ENCODE measurements at places on chromosomes 3 and 15. TPM values are rescaled to one million over a fixed set of nuclear protein-coding genes. Genes with fewer than 3 reads are reported as not detected.

The ROPN1B gene
- polyA plus RNA-seq: not detected

- DNase-seq: no peak
These were observed 128.4 kb upstream of the ZBED2 start for GRCh38 chr3:111723293-111724215.

The UBAP1L gene
- 3.0 TPM for polyA plus RNA-seq

The SLC7A14 gene
- not detected for polyA plus RNA-seq

DNA sequence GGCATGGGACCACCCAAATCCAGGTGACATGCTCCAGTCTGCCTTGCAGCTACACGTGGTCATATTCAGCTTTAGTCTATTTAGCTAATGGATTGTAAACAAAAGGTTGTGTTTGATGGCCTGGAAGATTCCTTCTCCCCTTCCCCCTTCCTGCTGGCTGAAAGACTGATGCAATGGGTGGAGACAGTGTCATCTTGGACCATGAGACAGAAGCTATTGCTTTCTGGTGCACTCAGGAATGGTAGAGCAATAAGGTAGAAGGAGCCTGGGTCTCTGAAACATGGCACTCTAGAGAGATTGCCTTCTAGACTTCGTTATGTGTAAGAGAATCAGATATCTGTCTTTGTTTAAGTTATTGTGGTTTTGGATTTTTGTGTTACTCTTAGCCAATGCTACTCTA is 25.7 kb upstream of the PTX3 start:
- DNase-seq: no peak

DNA sequence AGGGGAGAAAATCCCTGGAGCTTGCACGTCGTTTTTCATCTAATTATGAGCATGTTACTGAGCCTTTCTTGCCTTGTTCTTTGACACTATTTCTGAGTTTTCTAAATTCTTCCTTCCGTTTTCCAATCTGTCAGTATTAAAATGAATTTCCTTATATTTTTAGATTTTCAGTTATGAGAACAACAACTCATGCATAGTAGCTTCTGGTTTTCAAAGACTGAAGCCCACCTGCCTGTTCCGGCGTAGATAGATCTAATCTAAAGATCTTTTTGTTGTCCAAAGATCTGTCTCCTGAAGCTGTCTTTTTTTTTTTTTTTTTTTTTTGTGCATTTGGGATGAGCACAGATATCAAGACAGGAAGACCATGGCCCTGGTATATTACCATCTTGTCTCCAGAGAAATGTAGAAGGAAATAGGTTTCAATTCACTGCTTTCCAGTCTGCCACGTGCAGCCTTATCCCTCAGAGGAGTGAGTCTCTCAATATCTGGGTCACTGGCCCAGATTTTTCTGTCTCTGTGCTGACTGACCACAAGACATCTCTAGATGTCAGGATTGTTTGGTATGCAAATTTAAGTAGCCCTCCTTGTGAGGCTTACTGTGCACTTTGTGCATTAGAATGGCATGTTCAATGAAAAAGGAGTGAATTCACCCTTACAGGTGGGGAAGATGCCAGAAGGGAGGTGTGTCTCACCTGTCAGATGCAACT is 222.3 kb upstream of the TMC3 start:
- no peak for DNase-seq

The LRTM1 gene
- polyA plus RNA-seq: not detected

DNA sequence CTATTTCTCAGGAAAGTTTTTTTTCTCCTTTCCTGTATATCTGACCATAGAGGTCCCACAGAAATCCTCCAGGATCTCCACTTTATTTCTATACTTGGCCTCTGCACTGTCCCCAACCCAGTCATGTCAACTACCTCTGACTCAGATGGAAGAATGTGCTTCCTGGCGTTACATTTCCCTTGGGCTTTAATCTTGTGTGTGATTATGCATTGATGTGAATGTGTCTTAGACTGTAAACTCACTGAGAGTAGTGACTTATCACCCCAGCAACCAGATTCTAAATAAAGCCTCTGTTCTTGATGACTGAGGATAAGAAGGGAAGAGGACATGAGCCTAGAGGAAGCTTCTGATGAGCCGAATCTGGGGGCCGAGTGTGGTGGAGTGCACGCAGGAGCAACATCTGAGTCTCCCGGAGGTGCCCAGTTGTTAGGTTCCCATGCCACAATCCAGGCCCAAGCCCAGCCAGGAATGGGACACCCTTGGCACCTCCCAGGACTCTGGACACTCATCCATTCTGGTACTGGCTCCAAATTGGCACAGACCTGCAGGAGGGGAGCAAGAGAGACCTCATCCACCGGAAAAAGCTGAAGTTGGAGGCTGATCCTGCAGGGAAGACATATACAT is 32.1 kb upstream of the HEG1 start:
- DNase-seq: no peak

DNA sequence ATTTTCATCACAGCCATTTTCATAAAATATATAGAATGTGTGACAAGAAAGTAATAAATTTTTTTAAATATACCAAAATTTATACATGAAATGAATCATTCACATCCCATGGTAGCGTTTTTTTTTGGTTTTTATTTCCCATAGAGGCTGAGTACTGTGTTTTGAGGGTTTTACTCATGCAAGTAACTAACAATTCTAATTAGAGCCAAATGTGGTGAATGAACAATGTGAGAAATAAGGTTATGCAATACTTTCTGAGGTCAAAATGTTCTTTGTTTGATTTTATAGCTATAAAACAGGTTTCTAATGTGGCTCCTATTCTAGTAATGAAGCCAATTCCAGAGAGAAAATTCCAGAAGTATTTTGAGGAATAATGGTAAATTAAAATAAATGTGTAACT is 386.8 kb downstream of the TBC1D5 start:
- no peak for DNase-seq

- DNase-seq: no peak
These were observed 104.2 kb upstream of the SLC7A14 start for GRCh38 chr3:170689893-170690660.

The MUC4 gene
- polyA plus RNA-seq: not detected

DNA sequence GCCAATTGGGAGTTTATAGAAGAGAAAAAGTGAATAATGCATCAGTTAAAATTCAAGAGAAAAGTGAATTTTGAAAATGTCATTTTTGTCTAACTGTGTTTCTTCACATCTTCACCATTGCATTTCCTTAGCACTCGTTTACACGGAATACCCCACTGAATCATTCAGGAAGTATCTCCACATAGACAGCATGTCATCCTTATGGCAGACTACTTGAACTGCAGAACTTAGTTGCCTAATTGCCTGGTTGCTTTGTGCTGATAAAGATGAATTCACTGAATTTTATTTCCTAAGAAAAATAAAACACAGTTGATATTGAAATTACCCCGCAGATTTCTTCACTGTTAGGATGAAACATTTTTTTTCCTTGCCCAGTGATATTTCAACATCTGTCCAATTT is 627.1 kb downstream of the ROBO1 start:
- no peak for DNase-seq

The CIB2 gene
- polyA plus RNA-seq: 0.51 TPM

GRCh38 chr3:171776839-171777583 is 33.3 kb downstream of the PLD1 start:
- DNase-seq: peak; percentile 53

The CLSTN2 gene
- not detected for polyA plus RNA-seq

The ZNF609 gene
- 13.2 TPM for polyA plus RNA-seq

The LPP gene
- polyA plus RNA-seq: 15.3 TPM

- no peak for DNase-seq
These were observed 154.5 kb downstream of the TMCO5A start for GRCh38 chr15:38088971-38089370.

The LRRC2 gene
- not detected for polyA plus RNA-seq

The GPR149 gene
- polyA plus RNA-seq: not detected

The GASK1A gene
- 0.10 TPM for polyA plus RNA-seq

- DNase-seq: no peak
These were observed 267.0 kb upstream of the UMPS start for GRCh38 chr3:124463234-124463633.

GRCh38 chr15:63372018-63372705 is 9.5 kb downstream of the CA12 start:
- peak; percentile 27 for DNase-seq

- DNase-seq: no peak
These were observed 35.0 kb downstream of the KBTBD8 start for GRCh38 chr3:67033079-67033478.

The ROPN1 gene
- not detected for polyA plus RNA-seq

DNA sequence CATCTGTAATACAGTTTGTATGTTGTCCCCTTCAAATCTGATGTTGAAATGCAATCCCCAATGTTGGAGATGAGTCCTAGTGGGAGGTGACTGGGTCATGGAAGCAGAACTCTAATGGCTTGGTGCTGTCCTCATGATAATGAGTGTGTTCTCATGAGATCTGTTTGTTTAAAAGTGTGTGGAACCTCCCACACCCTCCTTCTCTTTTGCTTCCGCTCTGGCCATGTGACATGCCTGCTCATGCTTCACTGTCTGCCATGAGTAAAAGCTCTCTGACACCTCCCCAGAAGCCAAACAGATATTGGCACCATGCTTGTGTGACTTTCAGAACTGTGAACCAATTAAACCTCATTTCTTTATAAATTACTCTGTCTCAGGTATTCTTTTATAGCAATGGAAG is 794.0 kb upstream of the CFAP20DC start:
- no peak for DNase-seq

The P2RY1 gene
- polyA plus RNA-seq: 0.37 TPM

The DNAJA4 gene
- polyA plus RNA-seq: 2.5 TPM

GRCh38 chr3:14375192-14375591 is 27.2 kb upstream of the SLC6A6 start:
- DNase-seq: no peak

DNA sequence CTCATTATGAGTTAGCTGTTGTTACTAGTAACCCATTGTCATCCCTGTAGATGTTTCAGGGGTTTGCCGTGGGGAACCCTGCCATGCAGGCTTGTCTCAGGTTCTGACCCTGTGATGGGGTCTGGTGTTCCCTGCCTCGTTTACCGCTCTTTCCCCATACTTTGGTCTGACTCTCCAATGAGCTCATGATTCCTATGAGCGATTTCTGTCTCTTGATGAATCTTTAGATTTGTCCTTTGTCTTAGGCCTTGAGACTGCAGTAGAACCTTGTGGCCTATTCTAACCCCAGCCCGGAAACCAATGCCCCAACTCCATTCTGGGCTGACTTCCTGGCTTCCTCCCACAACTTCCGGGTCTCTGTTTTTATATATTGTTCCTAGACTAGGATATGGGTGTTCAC is 11.3 kb upstream of the IQGAP1 start:
- DNase-seq: peak; percentile 18

- DNase-seq: peak; percentile 65
These were observed 23.6 kb upstream of the KLF13 start for GRCh38 chr15:31302778-31303725.

The ZNF662 gene
- polyA plus RNA-seq: not detected

The GPR160 gene
- polyA plus RNA-seq: 6.8 TPM

The DAZL gene
- not detected for polyA plus RNA-seq

DNA sequence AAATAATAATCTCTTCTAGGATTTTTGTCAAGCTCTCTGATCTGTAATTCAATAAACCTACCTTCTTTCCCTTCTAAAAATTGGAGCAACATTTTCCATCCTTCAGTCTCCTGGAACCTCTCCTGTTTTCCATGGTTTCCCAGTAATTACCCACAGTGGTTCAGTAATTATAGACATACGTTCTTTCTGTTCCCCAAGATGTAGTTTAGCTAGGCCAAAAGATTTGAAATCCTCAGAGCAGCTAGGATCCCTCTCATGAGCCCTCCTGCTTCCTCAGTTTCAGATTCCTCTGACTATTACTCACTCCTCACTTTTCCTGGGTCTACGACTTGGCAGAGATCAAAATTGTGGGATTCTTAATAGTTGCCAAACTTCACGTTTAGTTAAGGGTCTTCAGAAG is 76.9 kb upstream of the IGSF10 start:
- DNase-seq: no peak

The SCAANT1 gene
- polyA plus RNA-seq: not detected

DNA sequence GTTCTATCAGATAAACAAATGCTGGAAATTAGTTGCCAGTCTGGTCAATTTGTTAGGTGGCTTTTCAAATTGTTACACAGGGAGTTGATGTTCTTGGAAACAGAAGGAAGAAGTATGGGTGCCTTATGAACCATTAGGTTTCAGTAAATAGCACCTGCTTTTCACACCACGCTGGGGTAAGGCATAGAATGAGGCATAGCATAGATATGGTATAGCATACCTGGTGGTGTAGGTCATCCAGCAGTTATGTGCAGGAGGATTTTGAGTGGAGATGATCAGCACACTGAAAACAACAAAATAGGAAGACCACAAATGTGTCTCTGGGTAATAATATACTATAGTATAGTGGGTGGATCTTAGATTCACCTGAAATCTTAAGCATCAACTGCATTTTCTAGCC is 121.4 kb downstream of the GMPS start:
- no peak for DNase-seq

DNA sequence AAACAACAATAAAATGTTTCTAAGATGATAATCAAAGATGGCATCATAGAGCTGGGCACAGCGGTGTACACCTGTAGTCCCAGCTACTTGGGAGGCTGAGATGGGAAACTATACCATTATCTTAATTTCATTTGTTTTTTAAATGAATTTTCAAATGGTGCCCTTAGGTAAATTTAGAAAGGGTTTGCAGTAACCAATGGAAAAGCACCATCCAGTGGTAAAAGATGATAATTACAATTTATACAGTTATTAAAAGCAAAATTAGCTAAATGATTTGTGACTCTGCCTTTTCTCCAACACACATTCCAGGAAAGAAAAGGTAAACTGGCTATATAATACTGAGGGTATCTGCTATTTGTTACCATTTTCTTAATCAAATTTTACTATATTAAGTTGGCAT is 14.4 kb upstream of the ANKRD28 start:
- DNase-seq: peak; percentile 37

Data from CD14-positive monocyte (primary cell).